ENCODE measurements at places on chromosomes 4 and X.

DNA sequence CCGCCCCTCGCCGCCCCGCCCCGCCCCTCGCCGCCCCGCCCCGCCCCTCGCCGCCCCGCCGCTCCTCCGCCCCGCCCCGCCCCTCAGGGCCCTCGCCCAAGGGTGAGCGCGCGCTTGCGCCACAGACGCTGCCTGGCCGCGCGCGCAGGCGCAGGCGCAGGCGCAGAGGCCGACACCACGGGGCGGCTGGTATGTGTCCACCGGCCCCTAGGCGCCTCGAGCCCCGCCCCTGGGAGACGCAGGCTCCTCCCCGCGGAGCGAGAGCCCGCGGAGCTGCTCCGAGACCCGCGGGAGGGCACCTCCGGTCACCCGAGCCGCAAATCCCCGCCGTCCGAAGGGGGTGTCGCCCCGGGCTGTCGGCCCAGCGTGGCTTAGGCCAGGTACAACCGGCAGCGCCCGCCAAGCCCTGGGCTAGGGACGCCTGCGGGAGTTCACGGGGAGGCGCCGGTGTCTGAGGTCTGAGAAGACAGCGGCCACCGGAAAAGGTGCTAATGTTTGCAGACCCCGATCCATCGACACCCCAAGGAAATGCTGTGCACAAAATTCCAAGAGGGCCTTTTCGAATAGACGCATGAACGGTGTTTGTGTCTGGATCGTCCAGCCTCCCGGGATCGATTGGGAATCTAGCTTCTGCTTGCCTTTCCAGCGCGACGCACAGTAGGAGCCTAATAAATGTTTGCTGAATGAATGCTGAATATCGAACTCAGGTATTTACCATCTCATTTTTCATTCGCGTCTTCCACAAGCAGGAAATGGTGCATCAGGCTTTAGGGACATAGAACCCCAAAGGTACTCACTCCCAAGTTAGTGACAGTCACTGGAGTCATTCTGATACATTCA, 473 bp upstream of the CCNQ start:
- peak; percentile 79 for DNase-seq

- DNase-seq = no peak
Observed at GRCh38 chr4:3689576-3690550, 76.3 kb upstream of the ADRA2C start.

DNA sequence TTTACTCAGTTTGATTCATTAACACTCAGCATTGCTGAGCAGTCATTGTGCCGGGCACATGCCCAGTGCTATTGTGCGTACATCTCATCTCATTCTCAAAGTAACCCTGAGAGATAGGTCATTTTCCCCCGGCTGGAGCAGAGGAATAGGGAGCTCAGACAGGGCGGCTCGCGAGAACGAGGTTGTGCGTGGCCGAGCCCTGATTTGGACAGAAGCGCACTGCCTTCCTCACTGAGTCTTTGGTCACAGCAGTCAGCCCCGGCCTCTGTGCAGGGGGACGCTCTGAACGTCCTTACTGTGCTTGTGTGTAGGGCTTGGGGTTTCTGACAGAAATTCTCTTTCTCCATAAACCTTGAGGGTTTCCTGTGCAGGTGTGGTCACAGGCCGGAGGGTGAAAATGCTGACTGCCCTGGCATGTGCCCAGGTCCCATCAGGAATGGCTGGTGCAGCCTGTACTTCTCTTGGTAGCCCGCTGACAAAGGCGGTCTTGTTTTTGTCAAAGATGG, 39.5 kb downstream of the NOP14 start:
- DNase-seq = peak; percentile 11

- no peak for DNase-seq
Observed at GRCh38 chr4:40254608-40255392, 58.0 kb downstream of the RHOH start.

DNA sequence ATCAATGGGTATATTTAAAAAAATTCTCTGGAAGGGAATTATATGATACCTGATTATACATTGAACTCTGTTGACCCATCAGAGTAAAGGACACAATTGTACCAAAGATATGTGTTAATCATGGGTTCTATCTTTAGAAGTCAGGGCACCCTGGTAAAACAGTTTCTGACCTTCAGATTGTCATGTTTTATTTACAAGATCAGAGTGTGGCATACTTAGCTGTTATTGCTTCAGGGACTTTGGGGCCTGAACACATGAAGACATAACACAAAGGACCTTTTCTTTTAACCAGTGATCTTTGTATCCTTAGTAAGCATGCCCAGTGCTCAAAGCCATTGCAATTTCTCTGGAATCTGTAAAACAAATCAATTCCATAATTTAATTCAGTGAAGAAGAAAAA, 204.8 kb upstream of the RPS6KA3 start:
- no peak for DNase-seq

DNA sequence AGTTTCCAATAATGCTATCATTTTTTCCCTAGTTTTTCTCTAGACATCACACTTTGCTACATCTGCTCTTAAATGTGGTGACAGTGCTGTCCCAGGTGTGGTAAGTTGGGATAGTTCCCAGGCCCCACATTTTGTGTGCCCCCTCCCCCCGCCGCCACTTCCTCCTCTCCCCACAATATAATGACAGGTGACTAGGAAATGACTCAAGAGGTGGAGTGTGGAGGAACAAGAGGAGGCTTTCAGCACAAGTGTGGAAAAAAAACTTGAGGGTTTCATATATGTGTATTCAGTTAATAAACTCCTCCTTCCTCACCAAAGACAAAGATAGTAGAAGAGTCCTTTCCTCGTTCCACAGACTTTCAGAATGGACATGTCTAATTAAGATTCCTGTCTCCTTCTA, 18.3 kb upstream of the IL21 start:
- no peak for DNase-seq

DNA sequence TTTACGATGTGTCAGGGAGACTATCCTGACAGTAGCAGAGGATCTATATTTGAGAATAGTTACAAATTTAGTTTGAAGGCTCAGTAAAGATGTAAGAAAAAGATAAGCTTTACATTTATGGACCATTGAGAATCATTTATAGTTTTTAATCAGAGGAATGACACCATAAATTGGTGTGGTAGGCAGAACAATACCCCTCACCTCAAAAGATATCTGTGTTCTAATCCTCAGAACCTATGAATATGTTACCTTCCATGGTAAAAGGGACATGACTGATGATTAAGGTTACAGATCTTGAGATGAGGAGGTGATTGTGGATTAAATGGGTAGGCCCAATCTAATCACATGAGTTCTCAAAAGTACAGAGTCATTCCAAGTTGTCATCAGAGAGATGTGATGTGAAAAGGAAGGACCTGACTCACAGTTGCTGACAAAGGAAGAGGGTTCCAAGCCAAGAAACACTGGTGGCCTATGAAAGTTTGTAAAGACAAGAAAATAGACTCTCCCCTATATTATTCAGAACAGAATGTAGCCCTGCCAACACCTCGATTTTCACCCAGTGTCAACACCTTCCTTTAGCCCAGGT, 27.0 kb downstream of the EREG start:
- no peak for DNase-seq

- no peak for DNase-seq
Observed at GRCh38 chr4:155787113-155787710, 28.4 kb downstream of the GUCY1B1 start.

- no peak for DNase-seq
Observed at GRCh38 chr4:169226565-169226964, 44.2 kb downstream of the SH3RF1 start.

DNA sequence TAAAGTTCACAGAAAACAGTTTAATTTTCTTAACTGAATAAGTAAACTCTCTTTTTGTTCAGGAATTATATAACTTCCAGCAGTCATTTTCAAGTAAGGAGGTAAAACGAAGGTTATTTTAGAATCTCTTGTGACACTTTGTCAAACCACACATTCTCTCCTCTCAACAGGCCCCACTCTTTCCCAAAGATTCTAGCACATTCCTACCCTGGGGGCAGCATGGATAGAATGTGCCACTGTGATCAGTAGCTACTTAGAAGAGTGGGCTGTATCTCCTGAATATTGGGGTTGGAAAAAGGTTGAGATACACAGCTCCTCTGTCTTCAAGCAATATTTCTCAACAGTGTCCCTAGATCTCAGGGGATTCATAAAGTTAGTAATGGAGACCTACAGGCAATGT, 157.6 kb downstream of the EMCN start:
- DNase-seq = no peak

- DNase-seq = no peak
Observed at GRCh38 chr4:15551740-15552446, 82.2 kb downstream of the CC2D2A start.

- no peak for DNase-seq
Observed at GRCh38 chrX:82677286-82677685, 830.8 kb upstream of the POU3F4 start.

DNA sequence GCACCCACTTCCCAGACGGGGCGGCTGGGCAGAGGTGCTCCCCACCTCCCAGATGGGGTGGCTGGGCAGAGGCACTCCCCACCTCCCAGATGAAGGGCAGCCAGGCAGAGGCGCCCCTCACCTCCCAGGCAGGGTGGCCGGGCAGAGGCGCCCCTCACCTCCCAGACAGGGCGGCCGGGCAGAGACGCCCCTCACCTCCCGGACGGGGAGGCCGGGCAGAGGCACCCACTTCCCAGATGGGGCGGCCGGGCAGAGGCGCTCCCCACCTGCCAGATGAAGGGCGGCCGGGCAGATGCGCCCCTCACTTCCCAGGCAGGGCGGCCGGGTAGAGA, 61.2 kb downstream of the UPRT start:
- no peak for DNase-seq

DNA sequence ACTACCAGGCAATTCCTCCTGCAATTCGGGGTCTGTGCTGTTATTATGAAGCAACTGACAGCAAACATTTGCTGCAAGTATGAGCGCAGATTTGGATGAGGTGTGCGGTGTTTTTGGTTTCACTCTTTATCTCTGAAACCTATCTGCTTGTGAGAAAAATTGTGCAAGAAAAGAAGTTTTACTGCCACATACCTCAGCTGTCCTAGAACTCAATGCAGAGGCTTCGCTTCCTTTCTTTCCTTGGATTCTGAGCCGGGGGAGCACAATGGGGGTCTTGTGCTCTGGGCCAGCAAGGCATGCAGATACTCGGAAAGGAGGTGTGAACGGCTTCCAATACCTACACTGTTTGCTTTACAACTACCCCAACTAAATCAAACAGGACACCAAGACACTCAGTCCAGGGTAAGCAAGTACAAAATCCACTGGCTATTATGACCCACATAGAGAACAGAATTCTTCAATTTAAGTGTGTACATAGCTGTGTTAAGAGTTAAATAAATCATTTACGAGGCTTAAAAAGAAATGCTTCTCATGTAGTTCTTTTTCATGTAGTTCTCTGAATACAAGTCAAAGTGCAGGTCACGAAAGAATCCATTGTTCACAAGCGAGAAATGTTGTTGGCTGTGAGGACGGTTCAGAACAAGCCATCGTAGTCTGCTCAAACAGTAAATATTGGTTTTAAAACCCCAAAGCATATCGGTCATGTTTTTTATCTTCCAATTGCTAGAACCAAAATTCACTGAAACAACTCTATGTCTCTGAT, 1.1 kb downstream of the SORBS2 start:
- no peak for DNase-seq

DNA sequence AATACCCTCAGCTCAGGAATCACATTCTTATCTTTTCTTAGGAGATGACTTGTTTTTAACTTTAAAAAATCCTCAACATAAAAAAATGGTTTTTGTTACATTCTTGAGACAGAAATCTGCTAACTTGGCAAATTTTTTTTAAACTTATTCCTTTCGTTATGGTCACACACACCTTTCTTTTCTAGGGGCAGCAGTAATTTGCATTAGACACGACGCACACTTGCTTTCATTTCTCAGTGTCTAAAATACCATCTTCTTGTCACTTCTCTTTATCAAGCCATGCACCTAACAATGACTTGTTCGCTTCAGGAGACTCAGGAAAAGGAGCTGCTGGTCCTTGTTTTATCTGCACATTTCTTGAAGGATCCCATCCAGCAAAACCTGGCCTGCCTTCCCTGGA, 112.6 kb upstream of the TBL1X start:
- DNase-seq = no peak

- DNase-seq = no peak
Observed at GRCh38 chr4:170227928-170228327, 138.2 kb upstream of the AADAT start.

- DNase-seq = no peak
Observed at GRCh38 chrX:66163447-66163846, 600 bp upstream of the HEPH start.

DNA sequence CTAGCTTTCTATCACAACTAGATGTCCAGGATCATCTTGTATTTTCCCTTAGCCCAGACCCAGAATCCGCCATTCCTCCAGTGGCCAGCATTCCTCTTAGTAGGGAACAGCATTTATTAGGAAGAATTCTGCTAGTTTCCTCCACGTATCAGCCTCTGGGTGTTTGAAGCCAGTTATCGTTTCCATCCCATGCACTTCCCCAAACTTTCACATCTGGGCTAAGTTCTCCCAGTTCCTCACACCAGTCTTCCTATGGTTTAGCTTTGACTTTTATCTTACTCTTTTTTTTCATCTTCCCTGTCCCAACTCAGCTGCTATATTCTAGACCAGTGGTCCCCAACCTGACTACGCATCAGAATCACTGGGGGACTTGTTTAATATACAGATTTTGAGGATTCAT, 53.5 kb upstream of the PRSS48 start:
- no peak for DNase-seq

DNA sequence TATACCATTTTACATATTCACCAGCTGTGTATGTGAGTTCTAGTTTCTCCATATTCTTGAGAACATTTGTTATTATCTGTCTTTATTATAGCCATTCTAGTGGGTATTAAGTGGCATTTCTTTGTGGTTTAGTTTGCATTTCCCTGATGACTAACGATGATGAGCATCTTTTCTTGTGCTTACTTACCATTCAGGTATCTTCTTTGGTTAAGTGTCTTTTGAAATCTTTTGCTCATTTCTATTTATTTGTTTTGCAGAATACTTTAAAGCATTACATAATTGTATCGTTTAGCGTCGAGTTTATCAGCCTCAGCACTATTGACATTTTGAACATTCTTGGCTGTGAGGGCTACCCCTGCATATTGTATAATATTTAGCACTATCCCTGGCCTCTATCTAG, 85.4 kb downstream of the FRMPD4 start:
- no peak for DNase-seq

GRCh38 chr4:35151816-35152572, 1092.3 kb downstream of the ARAP2 start:
- no peak for DNase-seq

DNA sequence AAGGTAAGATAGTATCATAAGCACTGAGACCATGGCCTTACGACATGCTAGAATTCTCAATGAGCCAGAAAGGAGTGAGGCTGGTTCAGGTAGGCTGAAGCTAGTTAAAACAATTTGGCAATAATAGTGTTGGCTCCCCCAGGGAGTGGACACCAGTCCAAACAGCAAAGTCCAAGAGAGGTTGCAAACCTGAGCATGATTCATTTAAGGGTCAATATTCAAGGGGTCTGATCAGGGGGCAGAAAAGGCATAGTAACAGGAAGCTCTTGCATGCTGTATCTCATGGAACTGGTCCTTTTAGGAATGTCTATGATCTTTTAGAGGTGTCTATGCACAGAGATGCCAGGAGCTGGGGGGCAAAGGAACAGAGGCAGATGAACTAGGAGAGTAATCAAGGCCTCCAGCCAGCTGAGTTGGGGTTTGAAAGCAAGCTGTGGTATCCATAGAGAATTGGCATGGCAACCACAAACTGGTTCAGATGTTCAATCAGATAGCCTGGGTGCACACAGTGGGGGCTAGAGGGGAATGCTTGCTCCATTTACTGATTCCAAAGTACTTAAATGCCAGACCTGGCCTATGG, 5.1 kb downstream of the GJB1 start:
- no peak for DNase-seq

GRCh38 chr4:109184491-109184961, 117.9 kb downstream of the COL25A1 start:
- DNase-seq = no peak

Data from mesothelial cell of epicardium (in vitro differentiated cells).